Caudate nucleus (tissue), 63 donors: ENCODE measurements at places on chromosomes 12 and 14.

DNA sequence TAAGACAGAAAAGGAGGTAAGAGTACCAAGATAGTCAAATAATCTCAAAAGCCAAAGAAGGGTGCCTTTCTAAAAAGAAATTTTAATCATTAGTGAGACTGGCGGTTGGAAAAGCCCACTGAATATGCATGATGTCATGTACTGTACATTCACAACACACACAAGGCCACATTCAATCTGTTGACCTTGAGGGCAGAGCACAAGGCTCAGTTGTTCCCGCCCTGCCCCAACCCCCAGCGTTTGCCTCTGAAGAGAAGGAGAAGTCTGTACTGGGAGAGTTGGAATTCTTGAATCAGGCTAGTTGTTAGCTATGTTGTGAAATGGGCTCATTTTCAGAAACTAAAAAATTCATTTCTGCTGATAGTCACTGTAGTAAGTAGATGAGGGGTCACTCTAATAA is 50.2 kb upstream of the NID2 start:
- peak; percentile 46 for DNase-seq

- no peak for DNase-seq
Measured at GRCh38 chr14:37036669-37037341, 135.6 kb downstream of the SLC25A21 start.

GRCh38 chr12:60197589-60197988 is 601.8 kb downstream of the SLC16A7 start:
- no peak for DNase-seq

GRCh38 chr12:56688846-56689109 is 694 bp upstream of the PTGES3 start:
- DNase-seq = no peak

GRCh38 chr14:22039938-22040780 is 366.5 kb upstream of the OR4E1 start:
- DNase-seq = no peak

GRCh38 chr12:23611320-23611719 is 338.1 kb downstream of the SOX5 start:
- DNase-seq = no peak

GRCh38 chr12:98227162-98227561 is 288.2 kb upstream of the TMPO start:
- DNase-seq = no peak

DNA sequence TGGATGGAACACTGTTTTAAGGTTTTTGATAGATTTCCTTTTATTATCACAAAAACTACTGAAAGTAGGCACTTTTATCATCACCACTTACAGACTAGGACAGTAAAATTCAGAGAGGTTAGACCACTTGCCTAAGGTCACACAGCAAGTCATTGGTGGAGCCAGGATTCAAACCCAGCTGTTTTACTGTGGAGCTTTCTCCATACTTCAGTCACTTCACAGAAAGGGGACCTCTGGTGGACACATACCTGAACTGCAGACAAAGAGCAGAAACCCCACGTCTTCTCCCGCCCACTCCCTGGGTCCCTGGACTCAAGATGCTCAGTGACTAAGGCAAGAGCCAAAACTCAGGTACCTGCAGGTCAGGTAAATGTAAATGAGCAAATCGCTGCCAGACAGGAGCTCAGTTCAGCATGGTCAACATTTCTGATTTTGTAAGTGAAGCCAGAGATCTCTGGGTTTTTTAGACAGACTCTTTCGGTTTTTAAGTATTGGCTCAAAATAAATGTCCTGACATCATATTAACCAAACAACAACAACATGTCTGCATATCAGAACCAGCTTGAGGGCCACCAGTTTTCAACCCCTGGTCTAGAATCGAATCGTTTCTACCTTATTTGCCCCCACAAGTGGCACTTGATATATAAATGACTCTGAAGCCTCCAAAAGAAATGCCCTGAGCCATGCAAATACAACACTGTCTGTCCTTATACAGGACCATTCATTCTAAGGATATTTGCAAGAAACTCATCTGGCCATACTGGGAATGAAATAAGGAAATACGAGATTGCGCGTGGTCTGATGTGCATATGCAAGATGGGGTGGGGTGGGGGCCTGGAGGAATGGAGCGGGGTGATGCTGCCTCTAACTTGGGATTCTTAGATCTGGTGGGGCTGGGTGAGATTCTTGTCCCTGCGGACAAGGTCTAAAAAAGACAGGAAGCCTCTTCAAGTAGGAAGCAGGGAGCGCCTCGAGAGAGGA is 110.9 kb downstream of the KSR2 start:
- DNase-seq = no peak

DNA sequence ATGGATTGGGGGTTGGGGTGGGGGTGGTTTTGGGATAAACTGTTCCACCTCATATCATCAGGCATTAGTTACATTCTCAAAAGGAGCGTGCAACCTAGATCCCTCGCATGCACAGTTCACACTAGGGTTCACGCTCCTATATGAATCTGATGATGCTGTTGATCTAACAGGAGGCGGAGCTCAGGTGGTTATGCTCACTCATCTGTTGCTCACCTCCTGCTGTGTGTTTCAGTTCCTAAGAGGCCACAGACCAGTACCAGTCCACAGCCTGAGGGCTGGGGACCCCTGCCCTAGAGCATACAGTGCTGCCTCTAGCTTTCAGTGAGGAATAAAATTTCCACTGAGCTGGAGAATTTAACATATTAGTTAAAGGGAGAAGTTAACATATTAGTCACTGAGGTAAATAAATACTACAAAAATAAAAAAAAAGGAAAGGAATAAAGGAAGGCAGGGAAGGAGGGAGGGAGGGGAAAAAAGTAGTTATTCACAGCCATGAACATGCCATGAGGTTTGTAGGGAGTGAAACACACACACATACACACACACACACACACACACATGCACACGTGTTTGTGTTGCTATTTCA is 612.7 kb upstream of the TBX3 start:
- no peak for DNase-seq

- no peak for DNase-seq
Measured at GRCh38 chr12:56476972-56477432, 8.6 kb downstream of the SPRYD4 start.
